ENCODE measurements at places on chromosomes 6 and 20. TPM values are rescaled to one million over a fixed set of nuclear protein-coding genes. Genes with fewer than 3 reads are reported as not detected.

ABCF1 gene
- 62.7 TPM for total RNA-seq

C20orf173 gene
- total RNA-seq = not detected

CENPQ gene
- total RNA-seq = 3.4 TPM

SLC4A11 gene
- total RNA-seq = 27.2 TPM

FOXS1 gene
- total RNA-seq = not detected

PTK6 gene
- total RNA-seq = 0.17 TPM

POLR3F gene
- 20.8 TPM for total RNA-seq

TTK gene
- total RNA-seq = 6.3 TPM

CRYBG1 gene
- total RNA-seq = 0.15 TPM

WFDC2 gene
- total RNA-seq = 4.8 TPM

IMPG1 gene
- 0.51 TPM for total RNA-seq

SCP2D1 gene
- total RNA-seq = not detected

COL20A1 gene
- total RNA-seq = 2.1 TPM

NT5E gene
- 0.29 TPM for total RNA-seq

SLC22A7 gene
- total RNA-seq = 0.34 TPM

KCTD20 gene
- 29.1 TPM for total RNA-seq

ABHD16B gene
- total RNA-seq = not detected

Measured in glutamatergic neuron (in vitro differentiated cells).